ENCODE measurements at places on chromosomes 5 and 9.

DNA sequence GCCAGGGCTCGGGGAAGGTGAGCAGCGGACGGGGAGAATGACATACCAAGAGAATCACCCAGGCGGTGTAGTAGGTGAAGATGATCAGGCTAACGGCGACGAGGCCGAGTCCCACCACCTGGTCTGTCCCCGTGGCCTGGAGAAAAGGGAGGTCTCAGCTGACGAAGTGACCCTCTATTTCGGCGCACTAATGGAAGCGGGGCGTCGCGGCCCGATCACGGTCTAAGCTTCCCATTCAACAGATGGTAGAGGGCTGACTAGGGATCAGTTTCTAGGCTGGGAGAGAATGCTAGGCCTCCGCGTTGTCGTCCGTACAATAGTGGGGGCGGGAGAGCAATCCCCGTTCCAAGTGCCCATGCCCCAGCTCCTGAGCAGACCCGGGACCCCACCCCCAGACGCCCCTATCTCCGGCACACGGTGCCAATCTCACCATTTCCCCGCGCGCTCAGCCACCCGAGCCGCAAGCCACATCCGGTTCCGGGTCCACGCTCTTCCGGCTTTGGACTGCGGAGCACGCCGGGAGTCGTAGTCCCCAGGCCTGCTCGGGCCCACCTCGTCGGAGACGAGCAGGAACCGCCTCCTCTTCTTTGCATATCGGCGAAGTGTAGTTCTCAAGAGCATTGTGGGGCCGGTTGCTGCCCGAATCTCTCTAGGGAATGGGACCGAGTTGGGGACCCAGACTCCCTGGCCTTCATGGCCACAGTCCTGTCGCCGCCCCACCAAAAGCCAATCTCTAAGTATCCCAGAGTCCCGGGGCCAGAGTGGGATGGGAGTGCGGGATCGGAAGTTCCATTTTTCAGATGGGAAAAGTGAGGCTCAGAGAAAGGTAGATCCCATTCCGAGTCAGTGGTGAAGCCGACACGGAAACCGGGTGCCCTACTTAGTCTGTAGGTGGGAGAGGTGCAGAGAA lies at the start of gene DPM2:
TSS of gene DPM2 (minus strand) at position 467 of the 910 bp plus-strand sequence. CDS start at position 433, 34 bp downstream.
- DNase-seq = peak; percentile 86

DNA sequence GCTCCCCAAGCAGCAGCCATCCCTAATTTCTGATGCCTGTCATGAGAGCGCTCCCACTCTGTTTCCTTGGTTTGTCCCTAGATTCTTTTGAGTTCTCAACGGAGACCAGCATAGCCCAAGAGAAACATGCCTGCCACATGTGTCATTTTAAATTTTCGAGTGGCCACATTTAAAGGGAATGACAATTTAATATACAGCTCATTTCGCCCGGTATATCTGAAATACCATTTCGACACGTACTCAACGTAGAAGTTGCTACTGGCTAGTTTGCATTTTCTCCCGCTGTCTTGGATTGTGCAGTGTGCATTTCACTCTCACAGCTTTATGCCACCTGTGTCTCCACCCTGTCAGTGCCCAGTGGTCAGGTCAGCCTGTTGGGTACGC lies 21.0 kb downstream of the LPCAT1 start:
- no peak for DNase-seq

DNA sequence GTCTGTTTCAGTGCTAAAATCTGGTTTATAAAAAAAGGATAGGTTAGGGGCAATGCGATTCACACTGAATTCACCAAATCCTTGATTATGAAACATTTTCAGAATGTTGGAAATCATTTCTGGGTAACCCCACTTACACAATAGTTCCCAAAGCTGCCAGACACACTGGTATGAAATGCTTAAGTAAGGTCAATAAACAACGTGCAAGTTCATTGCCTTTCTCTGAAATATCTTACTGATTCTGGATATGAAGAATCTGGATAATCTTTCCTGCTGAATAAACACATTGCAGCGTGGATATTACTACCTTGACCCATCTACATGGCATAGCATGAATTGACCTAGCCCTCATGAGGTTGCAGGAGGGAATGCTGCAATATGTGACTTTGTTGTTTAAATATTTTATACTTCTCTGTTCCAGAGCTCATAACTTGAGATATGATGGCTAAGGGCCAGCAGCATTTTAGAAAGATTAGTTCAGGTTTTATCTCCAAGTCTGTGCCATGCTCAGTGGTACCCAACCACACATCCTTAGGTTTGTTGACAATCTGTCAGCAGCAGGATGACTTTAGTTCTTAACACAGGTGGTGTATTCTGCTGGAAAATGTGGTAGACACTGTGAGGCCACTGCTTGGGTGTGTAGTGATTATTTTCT lies 121.0 kb downstream of the NREP start:
- DNase-seq = peak; percentile 6

- DNase-seq = peak; percentile 17
Observed at GRCh38 chr5:110048491-110048890, 358.8 kb downstream of the MAN2A1 start.

DNA sequence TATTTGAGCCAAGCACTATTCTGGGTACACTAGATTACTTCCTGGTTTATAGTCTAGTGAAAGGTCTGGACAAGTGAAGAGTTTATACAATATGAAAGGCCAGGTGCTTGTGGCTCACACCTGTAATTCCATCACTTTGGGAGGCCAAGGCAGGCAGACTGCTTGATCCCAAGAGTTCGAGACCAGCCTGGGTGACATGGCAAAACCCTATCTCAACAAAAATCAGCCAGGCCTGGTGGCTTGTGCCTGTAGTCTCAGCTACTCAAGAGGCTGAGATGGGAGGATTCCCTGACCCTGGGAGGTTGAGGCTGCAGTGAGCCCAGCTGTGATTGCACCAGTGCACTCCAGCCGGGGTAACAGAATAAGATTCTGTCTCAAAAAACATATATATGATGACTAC lies 9.5 kb upstream of the TXNDC15 start:
- DNase-seq = no peak

DNA sequence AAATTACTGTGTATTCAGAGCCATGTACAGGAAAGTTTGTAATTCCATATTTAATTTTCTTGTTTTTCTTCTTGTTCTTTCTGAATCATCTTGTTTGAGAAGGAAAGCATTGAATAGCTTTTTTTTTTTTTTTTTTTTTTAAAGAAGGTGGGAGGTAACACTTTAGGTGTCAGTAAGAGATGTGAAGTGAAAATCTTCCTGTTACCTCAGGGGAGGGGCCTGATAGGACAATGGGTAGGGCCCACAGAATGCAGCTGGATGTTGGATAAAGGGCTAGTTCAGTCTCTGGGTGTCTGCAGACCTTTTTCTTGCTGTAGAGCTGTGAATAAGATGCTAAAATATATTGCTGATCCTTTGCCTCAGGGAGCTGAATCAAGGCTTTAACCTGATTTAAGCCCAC lies 317.4 kb downstream of the MAN2A1 start:
- DNase-seq = no peak

GRCh38 chr5:144472221-144472620 lies 301.5 kb downstream of the KCTD16 start:
- DNase-seq = no peak

DNA sequence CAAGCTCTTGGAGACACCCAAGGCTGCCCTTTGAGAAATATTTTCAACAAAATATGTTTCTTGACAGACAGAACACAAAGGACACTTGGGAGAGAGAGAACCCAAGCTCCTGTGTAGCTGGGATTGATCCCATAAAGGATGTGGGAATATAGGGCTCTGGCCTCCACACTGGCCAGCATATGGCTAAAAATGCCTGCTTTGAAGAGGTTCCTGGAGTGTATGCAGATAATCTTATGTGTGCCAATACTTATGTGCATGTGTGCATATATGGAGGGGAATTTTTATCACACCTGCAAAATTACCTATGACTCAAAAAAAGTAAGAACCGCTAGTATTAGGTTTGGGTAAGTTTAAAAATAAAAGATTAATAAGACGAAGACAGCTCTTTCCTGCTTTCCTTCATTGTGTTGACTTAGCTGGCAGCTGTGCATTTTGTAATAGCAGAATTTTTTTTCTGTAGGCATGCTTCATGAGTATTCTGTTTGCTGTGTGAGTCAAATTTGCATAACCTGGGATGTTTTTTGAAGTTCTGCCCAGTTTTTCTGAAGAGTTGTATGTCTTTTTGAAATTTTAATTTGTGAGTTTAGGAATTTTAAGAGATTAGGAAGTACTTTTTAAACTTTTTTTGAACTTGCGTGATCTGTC lies 42.6 kb downstream of the HACD4 start:
- DNase-seq = no peak

DNA sequence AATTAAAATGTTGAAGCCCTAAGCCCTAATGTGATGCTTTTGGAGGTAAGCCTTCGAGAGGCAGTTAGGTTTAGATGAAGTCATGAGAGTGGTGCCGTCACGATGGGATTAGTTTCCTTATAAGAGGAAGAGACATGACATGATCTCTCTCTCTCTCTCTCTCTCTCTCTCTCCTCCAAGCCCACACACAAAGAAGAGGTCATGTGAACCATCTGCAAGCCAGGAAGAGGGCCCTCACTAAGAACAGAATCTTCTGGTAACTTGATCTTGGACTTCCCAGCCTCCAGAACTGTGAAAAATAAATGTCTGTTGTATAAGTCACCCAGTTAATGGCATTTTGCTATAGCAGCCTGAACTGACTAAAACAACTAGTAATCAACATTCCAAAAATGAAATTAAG lies 175.5 kb downstream of the GNA14 start:
- DNase-seq = no peak

DNA sequence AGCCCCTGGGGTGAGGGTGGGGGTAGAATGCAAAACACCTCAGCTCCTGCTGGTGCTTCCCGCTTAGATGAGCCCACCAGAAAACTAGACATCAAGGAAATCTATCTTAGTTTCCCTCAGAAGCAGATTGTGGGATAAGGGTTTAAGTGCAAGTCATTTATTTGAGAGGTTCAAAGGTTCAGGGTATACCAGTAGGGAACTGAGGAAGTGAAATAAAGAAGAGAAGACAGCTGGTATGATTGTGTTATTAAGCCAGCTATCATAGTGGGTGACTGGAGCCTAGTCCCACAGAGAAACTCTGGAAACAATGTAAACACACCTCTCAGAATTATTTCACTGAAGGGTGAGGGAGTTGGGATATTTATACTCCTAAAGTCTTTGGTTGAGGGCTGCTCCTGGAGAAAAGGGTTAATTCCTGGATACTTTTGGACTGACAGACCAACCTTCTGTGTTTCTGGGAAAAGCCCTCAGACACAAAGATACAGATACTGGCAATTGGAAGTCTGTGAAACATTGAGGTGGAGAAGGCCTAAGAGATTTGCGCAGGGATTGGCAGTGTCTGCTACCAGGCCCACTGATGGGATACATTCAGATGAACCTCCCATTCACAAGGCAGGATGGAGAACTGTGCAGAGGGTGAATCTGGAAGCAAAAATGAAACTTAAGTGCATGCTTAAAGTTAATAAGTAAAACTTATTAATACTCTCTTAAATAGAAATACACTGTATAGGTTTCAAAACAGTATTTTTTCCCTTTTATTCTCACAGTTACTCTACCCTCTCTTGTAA lies 6.4 kb upstream of the DCTN4 start:
- no peak for DNase-seq

DNA sequence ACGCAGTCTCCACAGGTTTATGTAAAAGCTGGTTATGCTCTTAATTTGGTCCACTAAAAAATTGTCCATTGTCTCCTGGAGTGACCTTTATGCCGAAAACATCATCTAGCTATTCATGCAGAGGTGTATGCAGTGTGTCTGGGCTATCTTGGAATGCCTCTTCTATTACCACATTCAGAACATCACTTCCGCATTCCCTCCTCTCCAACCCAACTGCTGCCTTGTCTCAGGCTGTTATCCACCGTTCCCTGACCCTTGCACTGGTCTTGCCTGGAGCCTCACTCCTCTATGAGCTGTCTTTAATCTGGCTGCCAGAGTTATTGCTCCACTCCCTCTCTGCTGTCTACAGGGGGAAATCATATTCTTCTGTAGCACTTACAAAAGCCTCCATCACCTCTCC lies 214.1 kb upstream of the ANKRD55 start:
- no peak for DNase-seq

DNA sequence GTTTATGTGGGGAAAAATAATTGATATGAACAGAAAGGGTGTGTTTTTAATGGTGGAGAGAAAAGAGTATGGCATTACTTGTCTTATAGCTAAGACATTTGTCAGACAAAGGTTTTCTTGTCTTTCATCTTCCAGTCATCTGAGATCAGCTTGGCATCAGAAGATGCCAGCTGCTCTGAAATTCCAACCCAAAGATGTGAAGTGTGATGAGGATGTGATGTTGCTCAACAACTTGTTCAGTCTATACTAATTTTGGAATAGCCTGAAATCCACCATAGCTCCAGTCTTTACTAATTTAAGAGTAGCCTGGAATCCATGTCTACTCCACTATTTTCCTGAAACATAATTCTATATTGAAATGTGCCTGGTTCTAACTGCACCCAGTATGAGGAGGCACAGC lies 182.3 kb downstream of the CFAP90 start:
- DNase-seq = no peak

DNA sequence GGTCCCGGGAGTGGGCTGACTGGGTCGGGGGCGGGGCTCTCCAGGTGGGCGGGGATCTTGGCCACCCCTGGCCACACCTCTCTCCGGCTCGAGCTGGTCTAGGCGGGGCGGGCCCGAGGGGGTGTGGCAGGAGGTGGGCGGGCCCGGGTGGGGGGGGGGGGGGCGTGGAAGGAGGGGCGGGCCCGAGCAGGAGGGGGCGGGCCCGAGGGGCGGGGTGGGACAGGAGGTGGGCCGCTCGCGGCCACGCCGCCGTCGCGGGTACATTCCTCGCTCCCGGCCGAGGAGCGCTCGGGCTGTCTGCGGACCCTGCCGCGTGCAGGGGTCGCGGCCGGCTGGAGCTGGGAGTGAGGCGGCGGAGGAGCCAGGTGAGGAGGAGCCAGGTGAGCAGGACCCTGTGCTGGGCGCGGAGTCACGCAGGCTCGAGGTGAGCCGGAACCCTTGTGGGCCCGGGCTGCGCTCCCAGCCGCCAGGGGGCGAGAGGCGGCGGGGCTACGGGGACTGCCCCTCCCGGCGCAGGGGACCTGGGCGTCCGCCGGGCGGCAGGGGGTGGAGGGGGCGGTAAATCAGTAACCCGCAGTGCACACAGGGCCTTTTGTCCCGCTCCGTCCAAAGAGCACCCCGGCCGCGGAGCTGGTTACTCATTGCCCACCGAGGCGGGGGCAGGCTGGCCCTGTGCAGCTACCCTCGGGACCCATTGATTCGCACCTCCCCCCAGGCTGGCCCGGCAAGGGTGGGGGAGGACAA lies at the start of gene FGFR4:
TSS of gene FGFR4 (plus strand) at position 262 of the 744 bp plus-strand sequence. CDS start 2,688 bp downstream, outside the sequence.
- peak; percentile 47 for DNase-seq

GRCh38 chr5:60274747-60275146 lies 381.2 kb upstream of the PDE4D start:
- no peak for DNase-seq

- DNase-seq = no peak
Observed at GRCh38 chr5:2538169-2538568, 213.3 kb downstream of the IRX2 start.

GRCh38 chr5:54975701-54976100 lies 9.7 kb downstream of the ESM1 start:
- no peak for DNase-seq

Data from fibroblast of skin of abdomen (primary cell).